ENCODE measurements at places on chromosomes 7 and 10. TPM values are rescaled to one million over a fixed set of nuclear protein-coding genes. Genes with fewer than 3 reads are reported as not detected.
A peak's percentile ranks its signal among the peaks of the same experiment; 100 is the strongest.

GRCh38 chr10:112490545-112490944 lies 43.5 kb downstream of the VTI1A start:
- DNase-seq: peak; percentile 95

DNA sequence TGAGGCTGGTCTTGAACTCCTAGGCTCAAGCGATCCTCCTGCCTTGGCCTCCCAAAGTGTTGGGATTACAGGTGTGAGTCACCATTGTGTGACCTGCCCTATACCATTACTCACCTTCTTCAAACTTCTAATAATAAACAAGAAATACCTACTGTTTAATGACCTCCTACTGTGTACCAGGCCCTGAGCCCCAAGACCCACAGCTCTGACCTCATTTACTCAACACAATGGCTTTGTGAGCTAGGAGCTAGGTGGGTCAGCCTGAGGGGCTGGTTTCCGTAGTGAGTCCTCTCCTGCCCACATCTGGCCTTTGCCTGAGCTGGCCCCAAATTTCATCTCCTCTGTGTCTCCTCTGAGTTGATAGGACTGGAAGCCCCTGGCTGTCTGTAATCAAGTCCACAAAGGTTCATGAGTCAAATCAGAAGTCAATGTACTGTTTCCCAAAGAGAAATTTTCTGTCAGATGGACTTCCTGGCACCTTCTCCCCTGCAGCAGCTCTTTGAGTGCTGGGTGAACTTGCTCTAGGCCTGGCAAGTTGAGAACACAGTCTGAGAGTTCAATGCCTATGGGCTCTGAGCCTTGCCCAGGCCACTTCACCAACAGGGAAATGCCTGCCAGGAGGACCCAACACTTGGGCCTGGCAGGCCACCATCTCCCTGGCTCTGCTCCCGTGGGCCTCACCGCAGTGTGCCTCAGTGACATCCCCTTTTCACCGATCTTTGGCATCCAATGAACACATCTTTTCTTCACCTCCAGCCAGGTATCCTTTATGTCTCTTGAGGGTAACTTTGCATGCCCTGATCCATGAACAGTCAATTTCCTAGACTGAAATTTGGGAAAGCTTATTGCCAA lies 24.0 kb downstream of the NEURL1 start:
- no peak for DNase-seq

DNA sequence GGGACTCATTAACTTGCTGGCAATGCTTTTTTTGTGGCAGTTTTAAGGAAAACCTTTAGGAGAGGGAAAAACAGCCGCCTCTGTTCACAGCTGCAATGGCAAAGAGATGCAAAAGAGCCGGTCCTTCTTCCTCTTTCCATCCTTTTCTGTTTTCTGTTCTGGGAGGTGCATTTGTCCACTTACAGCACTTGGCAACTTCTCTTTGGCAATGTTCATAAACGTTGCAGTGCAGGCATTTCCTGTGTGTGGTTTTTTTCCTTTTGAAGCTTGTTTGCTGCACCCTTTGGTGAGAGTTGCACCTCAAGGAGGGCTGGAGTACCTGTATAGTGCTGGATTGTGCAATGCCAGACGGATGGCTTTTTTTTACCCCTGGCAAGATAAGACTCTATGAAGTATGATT lies 53.9 kb upstream of the HABP2 start:
- peak; percentile 55 for DNase-seq

Gene ASZ1
- total RNA-seq: 0.40 TPM

Gene APBB1IP
- total RNA-seq: 12.2 TPM

Gene OR9A2
- total RNA-seq: not detected
